ENCODE measurements at places on chromosomes 7 and 10.

GRCh38 chr7:111089822-111090426, 1.0 kb upstream of the LRRN3 start:
- no peak for DNase-seq

GRCh38 chr10:59245686-59246085, 69.2 kb downstream of the PHYHIPL start:
- no peak for DNase-seq

GRCh38 chr7:25545124-25546008, 317.1 kb upstream of the NPVF start:
- no peak for DNase-seq

- DNase-seq, result no peak
Measured at GRCh38 chr10:118332948-118333710, 9.0 kb downstream of the FAM204A start.

DNA sequence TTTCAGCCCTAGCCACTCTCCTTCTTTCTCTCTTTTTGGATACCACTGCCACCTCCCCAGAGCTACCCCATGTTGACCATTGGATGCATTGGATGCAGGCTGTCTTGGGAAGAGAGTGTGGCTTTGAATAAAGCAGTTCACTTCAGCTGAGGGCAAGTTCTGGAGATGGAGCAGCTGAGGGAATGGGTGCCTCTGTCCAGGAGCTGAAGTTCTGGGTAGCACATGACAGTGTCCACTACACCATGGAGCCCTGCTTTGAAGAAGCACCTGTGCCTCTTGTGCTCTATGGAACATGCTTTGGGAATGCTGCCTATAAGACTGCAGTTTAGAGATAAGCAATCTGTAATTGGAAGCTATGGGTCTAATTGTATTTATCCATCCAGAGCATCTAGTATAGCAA, 1028.7 kb downstream of the TYW1 start:
- no peak for DNase-seq

GRCh38 chr10:21475393-21475792, 50.1 kb downstream of the SKIDA1 start:
- DNase-seq, result no peak

GRCh38 chr7:45203936-45204445, 46.4 kb downstream of the RAMP3 start:
- no peak for DNase-seq

DNA sequence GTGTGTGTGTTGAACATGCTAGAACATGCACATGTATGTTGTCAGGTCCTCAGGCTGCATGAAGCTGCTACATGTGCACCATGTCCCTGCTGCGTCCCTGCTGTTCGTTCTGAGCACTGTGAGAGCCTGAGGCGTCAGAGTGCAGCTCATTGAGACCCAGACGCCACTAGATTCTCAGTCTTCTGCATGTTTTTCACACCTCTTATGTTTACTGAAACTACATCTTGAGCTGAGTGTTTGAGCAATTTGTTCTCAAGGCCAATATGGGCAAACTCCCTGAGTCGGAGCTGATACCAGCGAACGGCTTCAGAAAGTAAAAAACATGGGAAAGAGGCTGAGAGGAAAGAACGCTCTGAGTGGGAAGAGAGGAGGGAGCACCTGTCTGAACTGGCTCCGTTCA, 350.4 kb downstream of the PAXIP1 start:
- no peak for DNase-seq

- DNase-seq, result no peak
Measured at GRCh38 chr7:100722480-100723212, 2.4 kb downstream of the EPO start.

DNA sequence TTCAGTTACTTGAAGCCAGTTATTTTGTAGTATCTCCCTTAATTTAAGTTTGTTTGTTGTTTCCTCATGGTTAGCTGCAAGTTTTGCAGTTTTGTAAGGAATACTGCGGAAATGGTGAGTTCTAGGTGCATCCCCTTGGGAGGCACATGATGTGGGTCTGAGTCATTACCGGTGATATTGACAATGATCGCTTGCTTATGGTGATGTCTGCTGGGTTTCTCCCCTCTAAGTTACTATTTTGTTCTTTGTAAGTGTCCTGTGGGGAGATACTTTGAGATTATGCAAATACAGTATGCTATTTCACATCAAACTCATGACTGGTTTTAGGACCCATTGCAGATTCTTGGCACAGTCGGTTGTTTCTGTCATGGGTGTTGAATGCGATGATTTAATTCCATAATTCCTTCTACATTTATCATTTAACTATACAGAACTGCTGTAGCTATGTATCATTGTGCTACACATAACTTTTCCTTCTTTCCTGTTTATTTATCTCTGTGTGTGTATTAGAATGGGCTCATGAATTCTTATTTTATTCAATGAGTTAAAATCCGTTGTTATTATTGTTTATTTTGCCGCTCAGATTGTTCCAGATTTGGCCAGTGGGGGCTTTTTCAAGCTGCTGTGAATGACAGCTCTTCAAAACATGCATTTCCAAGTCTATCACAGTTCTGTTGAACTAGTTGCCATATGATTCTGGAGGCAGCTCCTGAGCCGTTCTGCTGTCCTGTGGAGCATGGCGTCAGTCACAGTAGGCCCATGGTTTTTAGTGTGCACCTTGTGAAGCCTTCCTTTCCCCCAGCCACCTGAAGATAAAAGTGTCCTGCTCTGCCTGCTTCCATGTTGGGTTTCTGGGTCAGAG, 18.4 kb downstream of the TSPAN14 start:
- DNase-seq, result no peak

DNA sequence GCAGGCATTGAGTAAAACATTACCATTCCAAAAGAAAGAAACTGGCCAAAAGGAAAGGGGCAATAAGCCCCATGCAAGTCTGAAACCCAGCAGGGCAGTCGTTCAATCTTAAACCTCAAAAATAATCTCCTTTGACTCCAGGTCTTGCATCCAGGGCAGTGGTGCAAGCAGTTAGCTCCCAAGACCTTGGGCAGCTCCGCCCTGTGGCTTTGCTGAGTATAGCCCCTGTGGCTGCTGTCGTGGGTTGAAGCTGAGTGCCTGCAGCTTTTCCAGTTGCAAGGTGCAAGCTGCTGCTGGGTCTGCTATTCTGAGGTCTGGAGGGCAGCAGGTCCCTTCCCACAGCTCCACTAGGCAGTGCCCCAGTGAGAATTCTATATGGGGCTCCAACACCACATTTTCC, 580.1 kb upstream of the AUTS2 start:
- no peak for DNase-seq

- no peak for DNase-seq
Measured at GRCh38 chr10:62021128-62021665, 119.7 kb downstream of the ARID5B start.
